Cortex of kidney (tissue), 1 donor: ENCODE measurements at places on chromosomes 1 and 21.

DNA sequence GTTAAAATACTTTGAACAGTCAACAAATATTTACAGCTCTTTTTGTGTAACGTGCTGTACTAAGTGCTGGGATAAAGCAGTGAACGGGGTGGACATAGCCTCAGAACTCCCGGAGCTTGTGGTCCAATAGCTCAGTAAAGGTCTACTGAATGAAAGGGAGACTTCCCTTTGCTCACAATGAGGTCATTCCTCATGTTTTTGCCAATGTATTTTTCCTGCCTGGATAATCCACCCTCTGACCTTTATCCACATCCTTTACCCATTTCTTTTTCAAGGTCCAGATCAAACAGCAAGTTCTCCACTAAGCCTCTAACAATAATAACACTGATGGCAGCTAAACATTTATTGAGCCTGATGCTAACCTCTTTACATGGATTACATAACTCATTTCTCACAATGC, 55.9 kb downstream of the LEPR start:
- no peak for DNase-seq

- no peak for DNase-seq
Observed at GRCh38 chr1:60141276-60141675, 67.7 kb upstream of the C1orf87 start.

GRCh38 chr1:200877839-200878551, 5.2 kb downstream of the GPR25 start:
- no peak for DNase-seq

GRCh38 chr1:236348071-236348470, 46.0 kb upstream of the EDARADD start:
- no peak for DNase-seq

DNA sequence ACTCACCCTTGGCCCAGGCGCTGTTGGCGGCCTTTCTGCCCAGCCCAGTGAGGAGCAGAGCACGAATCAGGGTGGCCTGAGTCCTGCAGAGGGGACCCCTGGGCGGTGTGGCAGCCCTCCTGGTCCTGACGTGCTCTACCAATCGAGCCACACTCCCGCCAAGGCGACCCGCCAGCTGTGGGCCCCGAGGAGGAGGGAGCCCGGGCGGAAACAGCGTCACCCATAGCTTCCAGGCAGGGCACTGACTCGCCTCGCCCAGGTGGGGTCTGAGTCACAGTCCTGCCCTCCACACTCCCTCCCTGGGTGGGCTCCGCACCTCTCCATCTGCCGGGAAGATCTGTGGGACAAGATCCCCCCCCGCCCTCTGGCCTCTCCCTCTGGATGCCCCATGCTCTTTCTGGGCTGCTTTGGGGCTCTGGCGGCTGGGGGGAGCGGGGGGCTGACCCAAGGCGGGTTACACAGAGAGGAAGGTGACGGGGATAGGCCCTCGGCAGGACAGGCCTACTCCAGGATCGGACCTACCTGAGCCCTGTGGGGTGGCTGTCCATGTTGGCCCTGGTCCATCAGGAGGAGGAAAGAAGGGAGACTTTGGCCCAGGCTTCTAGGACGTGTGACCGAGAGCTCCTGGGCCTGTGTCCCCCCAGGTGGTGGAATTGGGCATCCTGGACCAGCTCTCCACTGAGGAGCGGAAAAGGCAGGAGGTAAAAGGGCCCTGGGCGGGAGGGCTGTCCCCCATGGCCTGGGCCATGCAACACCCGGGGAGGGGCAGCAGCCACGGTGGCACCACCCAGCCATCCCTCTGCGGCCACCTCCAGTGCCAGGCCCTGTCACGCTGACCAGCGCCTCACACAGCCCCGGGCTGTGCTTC, 14.0 kb downstream of the ARHGEF16 start:
- DNase-seq = no peak

DNA sequence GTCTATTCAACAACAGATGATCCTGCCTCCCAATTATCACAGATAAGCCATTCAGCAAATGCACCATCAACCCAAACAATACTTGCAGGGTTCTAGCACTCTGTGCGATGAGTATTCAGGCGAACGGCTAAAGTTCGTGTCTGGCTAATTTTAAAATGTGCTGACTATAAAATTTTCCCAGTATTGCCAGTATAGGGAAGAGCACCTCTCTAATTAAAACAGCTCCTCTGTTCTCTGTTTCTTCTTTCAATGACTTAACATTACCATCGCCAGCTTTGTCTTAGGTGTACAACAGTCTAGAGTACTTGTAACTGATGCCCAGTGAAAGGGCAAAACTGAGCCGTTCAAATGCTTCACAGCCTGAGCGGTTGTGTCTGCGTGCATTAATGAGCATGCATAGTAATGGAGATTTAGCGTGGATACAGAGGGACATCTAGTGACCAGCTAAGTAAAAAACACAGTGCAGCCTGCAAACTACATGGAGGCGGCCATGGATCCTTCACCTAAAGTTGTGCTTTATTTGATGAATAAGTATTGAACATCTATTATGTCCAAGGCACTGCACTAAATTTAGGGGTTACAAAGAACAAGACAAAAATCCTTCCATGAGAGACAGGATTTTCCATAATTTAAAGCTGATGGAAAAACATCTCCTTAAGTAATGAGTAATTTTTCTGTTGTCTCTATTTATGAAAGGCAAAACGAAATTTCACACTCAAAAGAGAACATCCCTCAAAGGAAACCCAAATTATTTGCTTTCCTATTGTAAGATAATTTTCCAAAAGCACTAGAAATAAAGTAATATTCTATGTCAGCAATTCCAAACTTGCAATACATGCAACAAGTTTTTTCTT, 120.0 kb downstream of the SETD4 start:
- DNase-seq = no peak

- DNase-seq = no peak
Observed at GRCh38 chr1:221227872-221228337, 348.7 kb downstream of the HLX start.

DNA sequence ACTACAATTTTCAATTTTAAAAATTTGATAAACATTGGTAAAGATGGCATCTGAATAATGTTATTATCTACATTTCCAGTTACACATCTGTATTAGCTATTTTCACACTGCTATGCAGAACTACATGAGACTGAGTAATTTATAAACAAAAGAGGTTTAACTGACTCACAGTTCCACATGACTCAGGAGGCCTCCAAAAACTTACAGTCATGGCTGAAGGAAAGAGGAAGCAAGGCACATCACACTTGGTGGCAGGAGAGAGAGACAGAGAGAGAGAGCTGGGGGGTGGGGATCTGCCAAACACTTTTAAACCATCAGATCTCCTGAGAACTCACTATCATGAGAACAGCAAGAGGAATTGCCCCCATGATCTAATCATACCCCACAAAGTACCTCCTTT, 850.0 kb downstream of the LTN1 start:
- no peak for DNase-seq

GRCh38 chr21:36320421-36321324, 676 bp downstream of the MORC3 start:
- no peak for DNase-seq

DNA sequence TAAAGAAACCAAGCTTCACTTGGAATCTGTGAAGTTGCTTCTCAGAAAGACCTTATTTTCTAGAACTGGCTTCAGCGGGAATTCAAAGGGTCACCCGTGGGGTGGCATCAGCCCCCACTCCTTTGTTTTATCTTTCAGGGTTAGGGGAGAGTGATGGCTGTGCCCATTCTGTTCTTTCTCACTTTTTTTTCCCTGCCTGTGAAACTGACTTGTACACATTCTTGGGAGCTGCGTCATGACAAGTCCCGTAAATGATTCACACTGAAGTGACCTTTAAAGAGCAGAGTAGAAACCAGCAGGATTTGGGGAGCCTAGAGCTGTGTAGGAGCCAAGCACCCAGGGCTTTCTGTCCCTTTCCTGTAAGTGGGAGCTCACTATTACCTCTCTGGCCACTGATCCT, 43.8 kb downstream of the SLC44A3 start:
- DNase-seq = no peak

- no peak for DNase-seq
Observed at GRCh38 chr1:33176362-33176850, 5.4 kb downstream of the TRIM62 start.

GRCh38 chr1:51666478-51666877, 49.6 kb downstream of the OSBPL9 start:
- no peak for DNase-seq

DNA sequence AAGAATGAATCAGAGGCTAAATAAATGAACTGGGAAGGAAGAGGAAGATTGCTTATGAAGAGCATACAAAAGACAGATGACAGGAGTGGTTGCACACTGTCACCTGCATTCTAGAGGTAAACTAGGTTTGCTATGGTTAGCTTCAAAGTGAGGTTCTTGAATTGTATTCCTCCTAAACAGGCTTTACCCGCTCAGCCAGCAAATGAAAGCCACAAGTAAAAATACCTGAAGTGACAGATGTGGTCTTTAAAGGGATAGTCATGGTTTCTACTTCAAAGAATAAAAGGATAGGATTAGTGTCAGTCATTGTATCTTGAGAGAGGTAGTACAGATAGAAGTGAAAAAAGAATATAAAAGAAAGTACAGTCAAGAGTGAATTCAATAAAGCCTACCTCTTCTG, 32.4 kb upstream of the PRDX6 start:
- no peak for DNase-seq

GRCh38 chr1:221241157-221241556, 361.9 kb downstream of the HLX start:
- no peak for DNase-seq

DNA sequence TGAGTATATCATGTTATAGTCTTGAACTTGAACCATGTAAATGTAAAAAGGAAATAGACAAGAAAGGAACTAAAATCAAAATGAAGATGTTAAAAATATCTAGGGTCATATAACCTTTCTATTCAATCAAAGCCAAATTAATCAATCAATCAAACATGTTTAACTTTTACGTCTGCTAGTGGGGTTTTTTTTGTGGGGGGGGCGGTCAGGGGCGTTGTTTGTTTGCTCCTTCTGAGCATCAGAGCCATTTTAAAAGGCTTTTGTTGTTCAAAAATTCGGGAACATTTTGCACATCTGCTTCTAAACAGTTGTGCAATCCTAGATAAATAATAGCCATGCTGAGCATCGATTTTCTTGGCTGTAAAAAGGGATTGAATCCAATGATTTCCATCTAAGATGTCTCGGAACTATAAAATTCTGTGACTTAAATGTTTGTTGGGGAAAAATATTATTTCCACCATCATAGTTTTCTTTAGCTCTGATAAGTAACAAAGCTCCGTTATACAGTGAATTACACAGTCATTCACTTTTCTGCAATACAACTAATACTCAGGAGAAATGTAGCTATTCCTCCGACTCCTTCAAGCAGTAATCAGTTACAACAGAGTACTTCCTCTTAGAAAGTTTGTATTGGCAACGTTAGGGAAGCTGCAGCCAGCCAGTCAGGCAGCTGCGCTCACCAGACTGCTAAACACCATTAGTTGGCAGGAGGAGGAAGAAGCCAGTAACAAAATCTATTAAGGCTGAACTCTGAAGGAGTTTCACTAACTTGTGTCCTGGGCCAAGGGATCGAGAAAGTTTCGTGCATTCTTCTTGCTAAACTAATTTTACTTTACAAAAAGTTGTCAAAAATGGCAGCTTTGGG, 2.2 kb downstream of the SPATA6 start:
- no peak for DNase-seq

DNA sequence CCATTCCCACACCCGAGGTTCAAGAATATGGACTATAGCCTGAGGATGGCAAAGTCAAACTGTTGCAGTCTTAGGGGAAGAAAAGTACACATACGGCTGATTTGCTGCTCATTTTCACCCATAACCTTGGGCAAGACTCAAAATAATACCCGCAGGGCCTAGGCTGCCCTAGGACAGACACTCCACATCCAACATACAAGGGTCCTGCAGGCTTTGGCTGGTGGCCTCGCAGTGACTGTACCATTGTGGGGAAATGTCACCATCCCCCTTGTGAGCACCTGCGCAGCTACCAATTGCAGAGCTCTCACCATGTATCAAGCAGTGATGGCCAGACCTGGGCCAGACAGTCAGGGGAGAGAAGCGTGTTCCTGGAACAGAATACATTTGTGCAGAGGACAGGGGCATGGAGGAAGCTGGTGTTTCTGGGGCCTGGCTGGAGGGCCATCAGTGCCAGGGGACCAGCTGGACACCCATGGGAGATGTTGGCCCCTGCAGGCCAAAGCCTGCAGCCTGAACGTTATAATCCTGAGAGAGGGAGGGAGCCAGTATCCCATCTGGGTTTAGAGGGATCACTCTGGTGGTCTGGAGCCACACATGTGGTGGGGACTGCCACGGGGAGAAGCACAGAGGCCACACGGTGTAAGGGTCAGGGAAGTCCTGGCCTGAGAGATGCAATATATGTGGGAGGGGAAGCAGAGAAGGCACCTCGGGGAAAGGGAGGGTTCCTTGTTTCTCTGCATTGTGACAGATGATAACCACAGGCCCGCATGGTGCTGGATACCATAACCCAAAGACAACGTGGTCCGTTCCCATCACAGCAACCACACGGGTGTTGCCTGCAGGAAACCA, 101.2 kb downstream of the GLIS1 start:
- DNase-seq = no peak

- no peak for DNase-seq
Observed at GRCh38 chr1:17470021-17470799, 30.7 kb upstream of the RCC2 start.

DNA sequence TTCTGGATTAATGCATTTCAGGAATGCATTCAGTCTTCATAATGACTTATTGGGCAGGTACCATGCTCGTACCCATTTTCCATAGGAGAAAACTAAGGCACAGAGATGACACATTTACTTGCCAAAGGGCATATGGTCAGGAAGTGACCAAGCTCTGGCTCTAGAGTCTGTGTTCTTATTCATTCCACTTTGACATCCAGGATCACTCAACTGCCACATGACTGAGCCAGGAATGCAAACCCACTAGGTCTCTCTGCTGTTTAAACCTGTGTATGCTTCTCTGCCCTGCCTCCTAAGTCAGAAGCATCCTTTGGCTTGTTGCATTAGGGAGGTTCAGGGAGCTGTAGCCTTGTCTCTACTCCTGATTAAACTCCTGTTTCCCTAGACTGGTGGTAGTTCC, 7.5 kb downstream of the KAZN start:
- no peak for DNase-seq

GRCh38 chr1:7650801-7651200, 120.3 kb upstream of the VAMP3 start:
- no peak for DNase-seq

- no peak for DNase-seq
Observed at GRCh38 chr1:109151146-109151990, 37.5 kb downstream of the ELAPOR1 start.

GRCh38 chr1:180094705-180095295, 59.9 kb upstream of the QSOX1 start:
- DNase-seq = no peak

GRCh38 chr1:4166713-4167112, 266.6 kb upstream of the C1orf174 start:
- DNase-seq = no peak

DNA sequence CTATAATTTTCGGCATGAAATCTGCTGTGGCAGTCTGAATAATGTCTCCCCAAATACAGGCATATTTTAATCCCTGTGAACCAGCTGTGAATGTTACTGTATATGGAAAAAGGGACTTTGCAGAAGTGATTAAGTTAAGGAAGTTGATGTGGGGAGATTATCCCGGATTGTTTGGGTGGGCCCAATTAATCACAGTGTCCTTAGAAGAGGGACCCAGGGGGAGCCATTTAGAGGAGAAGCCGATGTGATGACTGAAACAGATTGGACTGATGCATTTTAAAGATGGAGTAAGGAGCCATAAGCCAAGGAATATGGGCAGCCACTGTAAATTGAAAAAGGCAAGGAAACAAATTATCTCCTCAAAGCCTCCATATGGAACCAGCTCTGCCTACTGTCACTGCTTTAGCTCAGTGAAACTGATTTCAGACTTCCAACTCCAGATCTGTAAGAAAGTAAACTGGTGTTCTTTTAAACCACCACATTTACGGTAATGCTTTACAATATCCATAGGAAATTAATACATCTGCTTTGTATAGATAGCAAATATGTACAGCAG, 61.1 kb upstream of the GPR88 start:
- no peak for DNase-seq
